Esophagus squamous epithelium (tissue), 5 donors: ENCODE measurements at places on chromosomes 6 and 20. TPM values are rescaled to one million over a fixed set of nuclear protein-coding genes. Genes with fewer than 3 reads are reported as not detected.

DNA sequence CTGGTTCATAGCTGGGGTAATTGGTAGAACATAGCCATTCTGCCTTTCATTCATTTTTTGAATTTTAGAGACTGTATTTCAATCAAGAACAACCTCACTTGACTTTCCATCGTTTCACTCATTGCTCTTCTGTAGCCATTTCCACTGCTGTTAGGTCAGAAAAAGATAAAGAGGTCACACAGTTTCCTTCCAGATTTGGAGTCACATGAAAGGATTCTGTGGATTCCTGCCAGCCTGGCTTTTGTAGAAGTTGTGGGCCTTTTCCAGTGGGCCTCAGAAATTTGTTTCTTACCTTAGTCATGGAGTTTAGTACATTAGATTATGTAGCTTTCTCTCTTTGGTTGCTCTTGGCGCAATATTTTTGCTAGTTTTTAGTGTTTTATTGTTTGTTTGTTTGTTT, 157.8 kb downstream of the SASH1 start:
- no peak for DNase-seq

GRCh38 chr6:36333931-36334725, 2.6 kb downstream of the BNIP5 start:
- no peak for DNase-seq

GRCh38 chr6:112594886-112595594, 247.9 kb downstream of the RFPL4B start:
- DNase-seq, result no peak

- no peak for DNase-seq
Measured at GRCh38 chr6:8628736-8629135, 193.4 kb upstream of the SLC35B3 start.

DNA sequence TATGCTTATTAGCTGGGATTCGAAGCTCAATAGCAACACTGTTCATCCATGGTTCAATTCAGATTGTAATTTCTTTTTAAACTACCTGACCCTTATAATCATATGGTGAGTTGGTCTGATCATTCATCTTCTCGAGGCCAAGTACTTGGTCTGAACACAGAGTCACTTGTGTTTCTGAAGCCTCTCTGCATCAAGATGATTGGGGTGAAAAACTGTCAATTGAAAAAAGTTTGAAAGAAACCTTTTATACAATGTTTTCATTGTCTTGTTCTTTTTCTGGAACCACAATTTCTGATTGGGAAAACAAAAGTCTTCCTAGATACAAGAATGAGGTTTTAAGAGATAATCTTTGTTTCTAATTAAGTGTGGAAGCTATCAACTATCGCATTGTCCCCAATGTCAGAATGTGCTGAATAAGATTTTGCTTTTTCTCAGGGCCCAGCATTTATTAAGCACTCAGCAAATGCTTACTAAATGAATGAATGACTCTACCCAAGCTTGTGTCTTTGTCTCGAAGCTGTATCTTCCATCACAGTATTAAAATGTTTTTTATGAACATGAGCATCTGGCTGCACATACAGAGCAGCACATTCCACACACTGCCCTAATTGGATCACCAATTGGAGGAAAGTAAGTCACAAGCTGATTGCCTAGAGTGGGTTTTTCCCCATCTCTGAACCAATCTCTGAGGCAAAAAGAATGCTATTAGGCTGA, 45.0 kb upstream of the MOXD1 start:
- no peak for DNase-seq

GRCh38 chr6:6843777-6844176, 255.3 kb downstream of the LY86 start:
- DNase-seq, result no peak

Gene NFATC2
- total RNA-seq, result 0.83 TPM

Gene NKX2-2
- not detected for total RNA-seq

Gene SLC17A2
- not detected for total RNA-seq

Gene RIMS1
- total RNA-seq, result 0.13 TPM

Gene KCNQ5
- total RNA-seq, result 0.57 TPM
